ENCODE measurements at places on chromosomes 2 and 18.

GRCh38 chr2:21519821-21520220 lies 396.1 kb downstream of the TDRD15 start:
- no peak for DNase-seq

DNA sequence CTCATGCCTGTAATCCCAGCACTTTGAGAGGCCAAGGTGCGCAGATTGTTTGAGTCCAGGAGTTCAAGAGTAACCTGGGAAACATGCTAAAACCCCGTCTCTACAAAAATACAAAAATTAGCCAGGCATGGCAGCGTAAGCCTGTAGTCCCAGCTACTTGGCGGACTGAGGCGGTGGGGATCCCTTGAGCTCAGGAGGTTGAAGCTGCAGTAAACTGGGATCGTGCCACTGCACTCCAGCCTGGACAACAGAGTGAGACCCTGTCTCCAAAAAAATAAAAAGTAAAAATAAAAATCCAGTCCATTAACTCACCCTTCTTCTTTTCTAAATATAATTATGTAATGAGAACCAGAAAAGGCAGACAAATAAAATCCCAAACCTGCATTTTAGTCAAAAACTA lies 8.2 kb downstream of the BAZ2B start:
- no peak for DNase-seq

DNA sequence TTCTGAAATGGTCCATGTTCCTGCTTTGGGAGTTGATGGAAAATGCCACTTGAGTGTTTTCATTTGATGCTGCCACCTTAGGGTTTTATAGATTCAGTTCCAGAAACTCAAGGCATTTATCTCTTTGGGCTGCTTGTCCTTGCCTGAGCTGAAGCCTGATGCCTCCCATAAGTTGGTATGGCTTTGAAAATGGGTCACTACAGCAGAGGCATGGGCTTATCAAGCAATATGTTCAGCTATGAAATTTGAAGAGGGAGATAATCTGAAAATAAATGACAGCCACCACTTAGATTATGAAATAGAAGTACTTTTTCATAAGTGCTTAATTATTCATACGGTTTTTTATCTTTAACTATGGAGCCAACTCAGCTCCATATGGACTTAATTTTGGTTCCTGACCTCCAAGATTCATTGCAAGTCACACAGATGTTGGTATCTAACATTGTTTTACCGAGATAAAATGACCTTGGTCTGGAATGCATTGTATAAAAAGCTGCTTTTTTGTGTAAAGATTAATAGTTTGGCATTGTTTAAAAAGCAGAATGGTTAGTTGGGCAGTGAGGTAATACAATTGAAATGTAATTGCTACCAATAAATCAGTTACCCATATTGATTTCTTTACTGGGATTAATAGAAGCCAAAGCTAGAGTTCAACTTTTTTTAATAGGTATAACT lies 4.5 kb downstream of the SLC14A1 start:
- no peak for DNase-seq

DNA sequence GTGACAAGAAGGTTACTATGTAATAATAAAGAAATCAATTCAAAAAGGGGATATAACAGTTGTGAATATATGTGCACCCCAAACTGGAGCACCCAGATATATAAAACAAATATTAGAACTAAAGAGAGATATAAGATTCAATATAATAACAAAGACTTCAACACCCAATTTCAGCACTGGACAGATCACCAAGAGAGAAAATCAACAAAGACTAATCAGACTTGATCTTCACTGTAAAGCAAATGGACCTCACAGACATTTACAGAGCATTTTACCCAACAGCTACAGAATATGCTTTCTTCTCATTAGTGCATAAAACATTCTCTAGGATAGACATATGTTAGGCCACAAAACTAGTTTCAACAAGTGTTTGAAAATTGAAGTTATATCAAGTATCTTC lies 287.7 kb downstream of the DSC3 start:
- no peak for DNase-seq

GRCh38 chr18:10814336-10814735 lies 288.5 kb downstream of the NAPG start:
- DNase-seq, result no peak

DNA sequence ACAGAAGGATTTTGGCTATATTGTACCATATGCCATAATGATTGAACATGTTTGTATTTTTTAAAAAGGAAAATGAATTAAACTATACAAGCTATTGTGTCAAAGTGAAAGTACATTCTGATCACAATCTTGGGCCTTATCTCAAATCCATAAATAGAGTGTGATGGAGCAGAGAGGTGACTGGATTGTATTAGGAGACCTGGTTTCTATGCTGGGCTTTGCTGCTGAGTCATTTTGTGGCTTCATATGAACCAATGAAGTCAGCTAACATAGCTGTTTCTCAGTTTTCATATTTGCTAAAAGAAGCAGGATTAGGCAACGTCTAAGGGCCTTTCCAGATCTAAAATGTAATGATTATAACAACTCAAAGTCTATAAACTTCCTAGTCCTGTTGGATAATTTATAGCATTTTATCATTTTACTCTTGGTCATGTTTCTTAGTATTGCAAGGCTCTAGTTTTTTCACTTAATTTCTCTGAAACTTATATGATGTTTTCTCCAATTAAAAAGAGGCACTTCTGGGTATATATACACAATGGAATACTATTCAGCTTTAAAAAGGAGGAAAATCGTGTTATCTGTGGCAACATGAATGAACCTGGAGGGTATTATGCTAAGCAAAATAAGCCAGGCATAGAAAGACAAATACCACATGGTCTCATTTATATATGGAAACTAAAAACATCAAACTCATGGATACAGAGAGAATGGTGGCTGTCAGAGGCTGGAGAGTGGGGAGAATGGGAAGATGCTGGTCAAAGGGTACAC lies 112.3 kb downstream of the MEP1B start:
- peak; percentile 22 for DNase-seq

DNA sequence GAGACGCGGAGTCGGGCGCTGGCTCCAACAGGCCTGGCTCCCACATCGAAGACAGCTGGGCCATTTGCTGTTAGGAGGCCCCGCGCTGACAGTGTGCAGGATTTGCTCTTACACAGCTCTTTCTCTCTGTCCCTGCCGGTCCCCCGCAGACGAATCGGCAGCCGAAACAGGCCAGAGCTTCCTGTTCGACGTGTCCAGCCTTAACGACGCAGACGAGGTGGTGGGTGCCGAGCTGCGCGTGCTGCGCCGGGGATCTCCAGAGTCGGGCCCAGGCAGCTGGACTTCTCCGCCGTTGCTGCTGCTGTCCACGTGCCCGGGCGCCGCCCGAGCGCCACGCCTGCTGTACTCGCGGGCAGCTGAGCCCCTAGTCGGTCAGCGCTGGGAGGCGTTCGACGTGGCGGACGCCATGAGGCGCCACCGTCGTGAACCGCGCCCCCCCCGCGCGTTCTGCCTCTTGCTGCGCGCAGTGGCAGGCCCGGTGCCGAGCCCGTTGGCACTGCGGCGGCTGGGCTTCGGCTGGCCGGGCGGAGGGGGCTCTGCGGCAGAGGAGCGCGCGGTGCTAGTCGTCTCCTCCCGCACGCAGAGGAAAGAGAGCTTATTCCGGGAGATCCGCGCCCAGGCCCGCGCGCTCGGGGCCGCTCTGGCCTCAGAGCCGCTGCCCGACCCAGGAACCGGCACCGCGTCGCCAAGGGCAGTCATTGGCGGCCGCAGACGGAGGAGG lies 3.5 kb downstream of the GDF7 start:
- no peak for DNase-seq

- DNase-seq, result peak; percentile 56
Observed at GRCh38 chr2:39728941-39729351, 50.1 kb downstream of the THUMPD2 start.

DNA sequence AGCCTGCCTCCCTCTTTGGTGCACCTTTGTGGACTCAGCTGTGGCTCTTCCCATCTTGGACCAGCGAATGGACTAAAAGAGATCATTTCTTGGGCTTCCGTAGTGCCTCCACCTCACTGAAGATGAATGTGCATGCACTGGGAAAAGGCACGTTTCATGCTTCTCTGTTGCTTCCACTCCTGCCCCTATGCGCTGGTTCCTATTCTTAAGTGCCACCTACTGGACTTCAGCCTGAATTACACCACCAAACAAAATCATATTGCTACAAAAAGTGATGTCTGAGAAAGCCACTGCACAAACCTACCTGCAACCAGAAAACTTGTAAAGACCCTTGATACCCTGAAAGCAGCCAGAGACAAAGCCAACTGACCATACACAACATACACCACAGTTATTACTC lies 695.6 kb downstream of the TSN start:
- DNase-seq, result peak; percentile 53

- DNase-seq, result peak; percentile 67
Observed at GRCh38 chr2:158753641-158754611, 41.2 kb upstream of the DAPL1 start.

- DNase-seq, result no peak
Observed at GRCh38 chr2:145041706-145042105, 521.8 kb upstream of the ZEB2 start.

DNA sequence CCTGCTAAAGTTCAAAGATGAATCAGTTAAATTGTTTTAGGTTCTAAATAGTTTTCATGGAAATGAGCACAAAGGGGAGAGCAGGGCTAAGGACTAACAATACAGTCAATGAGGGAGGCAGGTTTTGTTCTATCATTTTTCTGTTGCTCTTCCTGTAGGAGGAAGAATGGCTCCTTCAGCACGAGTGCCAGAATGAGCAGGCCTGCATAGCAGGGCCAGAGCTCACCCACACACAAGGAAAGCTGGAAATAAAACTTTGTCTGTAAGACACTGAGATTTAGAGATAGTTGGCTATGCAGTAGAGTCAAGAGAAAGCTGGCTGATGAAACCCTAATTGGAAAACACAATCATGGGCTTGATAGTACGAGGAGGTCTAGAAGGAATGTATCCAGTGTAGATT lies 313.3 kb downstream of the MBD2 start:
- DNase-seq, result no peak

GRCh38 chr2:10382354-10383061 lies 65.6 kb downstream of the ODC1 start:
- peak; percentile 98 for DNase-seq

GRCh38 chr18:13309031-13309747 lies 90.6 kb downstream of the LDLRAD4 start:
- DNase-seq, result no peak

DNA sequence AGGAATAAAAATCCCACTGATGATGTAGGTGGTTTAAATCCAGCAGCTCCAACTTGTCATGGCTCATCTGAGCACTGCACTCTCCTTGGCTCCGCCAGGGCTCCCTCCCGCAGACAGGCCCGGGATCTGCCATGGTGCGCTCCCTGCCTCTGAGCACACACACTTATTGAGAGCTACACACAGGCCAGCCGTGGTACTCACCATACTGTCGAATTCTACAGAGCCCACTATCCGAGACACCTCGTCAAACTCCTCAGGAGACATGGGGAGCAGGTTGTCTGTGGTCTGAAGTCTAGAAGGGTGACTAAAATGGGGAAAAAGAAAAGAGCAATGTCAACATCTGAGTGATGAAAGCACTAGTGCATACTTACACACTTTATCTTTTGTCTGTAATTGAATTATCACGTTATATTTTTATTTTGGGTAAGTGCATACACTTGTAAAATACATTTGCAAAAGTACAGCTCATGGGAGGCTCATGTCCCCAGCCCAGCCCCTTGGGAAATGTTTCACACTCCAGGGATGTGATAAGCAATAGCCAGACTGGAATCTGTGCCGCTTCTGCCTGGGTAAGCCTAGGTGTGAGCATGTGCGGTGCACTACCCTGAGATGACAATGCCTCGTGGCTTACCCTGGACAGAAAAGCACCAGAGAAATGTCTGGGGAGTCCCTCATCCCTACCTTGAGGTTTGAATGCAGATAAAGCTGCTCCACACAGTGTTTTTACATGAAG lies 39.2 kb downstream of the STAT1 start:
- no peak for DNase-seq

DNA sequence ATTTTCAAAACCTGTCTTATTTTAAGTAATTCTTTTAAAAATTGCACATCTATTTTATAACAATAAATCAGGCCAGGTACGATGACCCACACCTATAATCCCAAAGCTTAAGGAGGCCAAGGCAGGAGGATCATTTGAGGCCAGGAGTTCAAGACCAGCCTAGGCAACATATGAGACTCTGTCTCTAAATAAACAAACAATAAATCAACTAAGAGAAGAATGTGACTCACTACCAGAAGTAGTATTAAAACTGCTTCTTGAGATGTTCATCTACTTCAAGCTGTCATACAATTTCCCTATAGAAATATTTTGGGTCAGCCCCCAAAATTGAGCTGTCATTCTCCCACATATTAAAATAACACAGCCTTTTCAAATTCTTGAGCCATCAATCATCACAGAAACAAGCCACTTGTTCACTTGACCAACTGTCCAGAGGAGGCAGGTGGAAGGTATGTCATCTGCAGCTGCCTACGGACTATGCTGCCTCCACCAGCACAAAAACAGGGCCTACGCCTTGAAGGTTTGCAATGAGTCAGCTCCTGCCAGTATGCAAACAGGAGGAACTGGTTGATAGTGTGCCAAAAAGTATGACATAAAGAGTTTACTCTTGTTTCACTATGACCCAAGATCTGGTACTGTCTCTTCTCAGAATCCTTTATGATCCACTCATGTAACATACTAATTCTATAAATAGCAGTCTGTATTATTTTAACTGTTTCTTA lies 33.6 kb downstream of the KIDINS220 start:
- DNase-seq, result peak; percentile 10

DNA sequence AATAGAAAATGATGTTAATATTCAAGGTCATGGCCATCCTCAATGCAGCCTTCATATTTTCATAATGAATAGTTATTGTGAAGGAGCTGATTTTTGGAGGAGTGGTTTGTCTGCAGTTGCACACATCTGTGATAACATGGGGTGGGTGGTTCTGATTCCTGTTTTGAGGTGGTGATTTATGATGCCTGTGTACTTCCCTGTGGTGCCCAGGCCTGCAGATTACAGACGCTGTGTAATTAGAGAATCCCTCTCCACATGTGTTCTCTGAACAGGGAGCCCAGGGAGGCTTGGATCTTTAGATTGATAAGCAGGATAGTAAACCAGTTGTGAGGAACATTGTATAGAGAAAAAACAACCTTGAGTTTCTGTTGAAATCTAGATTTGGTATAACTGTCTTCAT lies 117.5 kb downstream of the AGAP1 start:
- no peak for DNase-seq

- DNase-seq, result no peak
Observed at GRCh38 chr2:180819106-180819505, 161.3 kb upstream of the UBE2E3 start.

- DNase-seq, result no peak
Observed at GRCh38 chr2:146952696-146953095, 892.1 kb upstream of the ACVR2A start.

DNA sequence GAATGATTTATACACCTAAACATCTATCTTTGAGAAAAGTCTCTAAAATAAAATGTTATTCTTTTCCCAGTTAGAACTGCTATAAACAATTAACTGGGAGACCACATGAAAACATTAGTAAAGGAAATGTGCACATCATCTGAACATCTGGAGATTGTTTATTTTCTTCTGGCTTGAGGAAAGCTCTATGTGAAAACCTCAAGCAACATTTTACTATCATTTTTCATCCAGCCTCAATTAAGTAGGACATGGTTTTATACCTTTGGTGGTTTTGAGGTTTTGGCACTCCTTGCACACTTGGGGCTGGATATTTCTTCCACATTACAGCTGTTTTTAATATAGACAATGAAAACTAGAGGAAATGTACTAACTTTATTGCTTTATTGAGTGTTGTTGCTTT lies 609.5 kb upstream of the SLC8A1 start:
- DNase-seq, result no peak

- no peak for DNase-seq
Observed at GRCh38 chr2:226123300-226123699, 676.3 kb downstream of the IRS1 start.

Data from NB4 (cell line).